Renal cortical epithelial cell (primary cell): ENCODE measurements at places on chromosomes 12 and 14. TPM values are rescaled to one million over a fixed set of nuclear protein-coding genes. Genes with fewer than 3 reads are reported as not detected.

GRCh38 chr14:95150910-95151309 is 6.4 kb downstream of the DICER1 start:
- no peak for DNase-seq

GRCh38 chr12:39116861-39117260 is 211.5 kb upstream of the CPNE8 start:
- no peak for DNase-seq

- no peak for DNase-seq
These were observed 6.0 kb downstream of the HDAC7 start for GRCh38 chr12:47813511-47814196.

DNA sequence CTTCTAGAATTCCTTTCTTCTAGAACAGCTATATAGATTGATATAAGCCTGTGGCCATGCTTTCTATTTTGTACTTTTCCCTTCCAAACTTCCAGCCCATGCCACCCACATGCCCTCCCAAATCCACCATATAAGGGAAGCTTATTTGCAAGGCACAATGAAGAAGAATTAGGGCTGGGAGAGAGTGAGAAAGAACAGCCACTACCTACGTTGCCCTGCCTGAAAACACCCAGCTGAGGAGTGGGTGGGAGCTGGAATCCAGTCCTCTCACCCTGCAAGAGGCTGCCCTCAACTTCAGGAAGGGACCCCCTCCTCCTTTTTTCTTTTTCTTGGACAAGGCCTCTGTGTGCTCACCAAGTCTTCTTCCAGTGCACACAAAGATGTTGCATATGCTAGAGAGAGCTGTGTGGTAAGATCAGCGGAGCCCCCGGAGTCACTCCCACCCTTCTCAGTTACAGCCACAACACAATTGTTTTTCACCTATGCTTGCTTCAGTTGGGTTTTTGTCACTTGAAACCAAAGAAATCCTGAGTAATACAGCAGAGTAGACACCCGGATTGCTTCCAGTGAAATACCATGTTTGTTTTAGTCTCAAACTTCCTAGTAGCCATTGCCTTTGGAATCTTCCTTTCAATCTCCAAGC is 38.8 kb downstream of the CDKL1 start:
- no peak for DNase-seq

- no peak for DNase-seq
These were observed 98.2 kb upstream of the GSC start for GRCh38 chr14:94867946-94868771.

- DNase-seq = no peak
These were observed 94.1 kb downstream of the MSRB3 start for GRCh38 chr12:65372574-65372973.

Gene MORN3
- under 0.01 and 3.1 TPM in 2 replicates for total RNA-seq

- no peak for DNase-seq
These were observed 23.9 kb downstream of the RASSF8 start for GRCh38 chr12:25982416-25982815.

GRCh38 chr12:57770734-57771133 is 1.2 kb downstream of the METTL1 start:
- DNase-seq = no peak

Gene IGF1
- total RNA-seq = 0.35 TPM in 1 of 2 replicates, not detected in the other

DNA sequence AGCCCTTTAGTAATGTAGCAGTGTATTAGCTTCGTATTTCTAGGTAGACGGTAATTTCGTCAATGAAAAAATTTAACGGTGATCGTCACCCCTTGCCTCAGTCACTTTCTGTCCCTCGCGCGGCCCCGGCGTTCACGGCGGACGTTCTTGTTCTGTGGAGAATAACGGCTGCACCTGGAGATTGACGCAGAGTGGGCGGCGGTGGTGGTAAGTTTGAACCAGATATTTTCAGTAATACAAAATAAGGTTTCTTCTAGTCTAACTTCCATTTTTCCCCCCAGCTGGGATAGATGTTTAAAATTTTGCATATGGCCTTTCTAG is 341 bp downstream of the ZNF10 start:
- no peak for DNase-seq

- DNase-seq = no peak
These were observed 2.3 kb downstream of the SNAPC1 start for GRCh38 chr14:61764342-61765122.

DNA sequence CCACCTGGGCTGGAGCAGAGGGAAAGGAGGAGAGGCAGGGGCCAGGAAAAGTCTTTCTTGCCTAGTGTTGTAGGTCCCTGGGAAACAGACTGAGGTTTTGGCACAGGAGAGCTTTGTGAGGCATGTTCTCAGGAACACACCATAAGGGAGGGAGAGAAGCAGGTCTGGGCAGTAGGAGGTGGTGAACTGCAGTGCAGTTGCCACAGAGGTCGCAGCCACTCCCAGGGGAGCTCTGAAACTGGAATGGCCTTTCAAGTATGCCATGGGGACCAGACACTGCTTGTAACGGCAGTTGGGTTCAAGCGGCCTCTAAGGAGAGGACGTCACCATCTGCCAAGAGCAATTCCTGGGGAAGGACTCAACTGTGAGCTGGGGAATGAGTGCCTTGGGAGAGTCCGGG is 35.4 kb upstream of the NKX2-8 start:
- no peak for DNase-seq

GRCh38 chr12:41220931-41221330 is 32.8 kb downstream of the PDZRN4 start:
- no peak for DNase-seq

Gene ADCY4
- total RNA-seq = 0.40 and 2.6 TPM in 2 replicates

Gene DNAI7
- total RNA-seq = 3.8 TPM in 1 of 2 replicates, not detected in the other

Gene TMPRSS12
- total RNA-seq = not detected in 2 replicates

Gene OR4K15
- not detected in 2 replicates for total RNA-seq

DNA sequence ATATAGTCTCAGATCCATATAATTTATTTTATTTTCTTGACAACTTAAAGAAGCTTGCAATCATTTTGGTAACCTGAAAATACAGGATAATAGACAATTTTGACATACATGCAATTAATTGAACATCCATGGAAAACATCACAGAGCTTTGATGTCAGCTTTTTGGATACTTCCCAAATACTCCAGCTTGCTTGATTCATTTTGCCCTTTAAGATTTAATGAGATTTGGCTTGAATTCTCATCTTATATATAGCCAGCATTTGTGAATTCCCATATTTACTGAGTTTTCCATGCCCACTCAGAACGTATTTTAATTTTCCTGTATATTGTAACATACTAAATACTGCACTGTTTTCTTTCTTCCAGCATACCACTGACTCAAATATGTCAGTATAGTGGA is 803.0 kb upstream of the MGAT4C start:
- no peak for DNase-seq

DNA sequence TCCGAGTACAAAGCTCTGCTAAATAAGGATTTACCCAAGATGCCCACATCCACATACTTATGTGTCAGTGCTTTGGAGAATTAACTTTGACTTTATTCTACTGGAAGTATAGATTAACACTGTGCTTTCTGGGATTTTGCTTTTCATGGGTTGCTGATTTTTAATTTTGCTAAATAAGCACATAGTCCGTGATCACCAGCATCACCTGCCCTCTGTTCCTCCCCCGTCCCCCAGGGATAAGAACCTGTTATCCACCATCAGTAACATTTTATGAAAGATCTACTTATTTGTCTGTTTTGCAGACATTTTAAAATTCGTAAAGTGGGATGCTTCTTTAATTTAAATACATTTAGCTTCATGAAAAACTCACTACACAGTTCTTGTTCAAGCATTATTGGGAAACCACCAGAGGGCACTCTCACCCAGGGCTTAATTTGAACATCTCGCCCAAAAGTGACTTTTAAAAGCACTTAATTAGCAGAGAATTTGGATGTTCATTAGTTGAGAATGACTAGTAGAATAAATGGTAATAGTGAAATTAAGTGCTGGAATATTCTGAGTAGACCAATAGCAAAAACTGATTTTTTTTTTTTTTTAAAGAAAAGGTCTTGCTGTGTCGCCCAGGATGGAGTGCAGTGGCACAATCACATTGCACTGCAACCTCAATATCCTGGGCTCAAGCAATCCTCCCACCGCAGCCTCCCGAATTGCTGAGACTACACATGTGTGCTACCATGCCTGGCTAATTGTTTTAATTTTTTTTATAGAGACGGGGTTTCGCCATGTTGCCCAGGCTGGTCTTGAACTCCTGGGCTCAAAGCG is 35.7 kb downstream of the MRPL42 start:
- peak; percentile 34 for DNase-seq

DNA sequence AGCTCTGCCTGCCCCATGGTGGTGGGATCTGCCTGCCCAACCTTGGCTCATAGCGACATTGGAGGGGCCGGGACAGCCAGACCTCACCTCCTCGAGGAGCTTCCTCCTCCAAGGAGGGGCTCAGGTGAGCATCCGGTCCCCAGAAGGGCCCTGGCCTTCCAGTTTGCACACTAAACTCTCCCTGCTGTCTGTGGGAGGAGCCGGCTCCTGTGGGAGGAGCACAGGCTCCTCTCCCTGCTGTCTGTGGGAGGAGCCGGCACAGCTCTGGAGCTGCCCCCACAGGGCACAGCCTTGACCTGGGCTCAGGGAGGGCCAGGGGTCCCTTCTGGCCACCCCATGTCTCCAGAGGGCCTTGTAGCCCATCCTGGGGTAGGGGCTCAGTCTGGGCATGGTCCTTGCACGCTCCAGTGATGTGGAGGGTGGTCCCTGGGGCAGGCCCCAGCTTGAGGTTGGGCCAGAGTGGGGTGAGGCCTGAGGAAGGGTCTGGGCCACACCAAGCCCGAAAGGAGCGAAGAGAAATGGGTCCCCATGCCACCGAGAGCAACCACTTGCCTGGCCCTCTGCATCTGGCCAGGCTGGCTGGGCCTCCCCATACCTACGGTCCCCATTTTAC is 147.5 kb upstream of the C14orf180 start:
- DNase-seq = no peak

GRCh38 chr14:99207456-99207855 is 64.5 kb downstream of the BCL11B start:
- DNase-seq = no peak

DNA sequence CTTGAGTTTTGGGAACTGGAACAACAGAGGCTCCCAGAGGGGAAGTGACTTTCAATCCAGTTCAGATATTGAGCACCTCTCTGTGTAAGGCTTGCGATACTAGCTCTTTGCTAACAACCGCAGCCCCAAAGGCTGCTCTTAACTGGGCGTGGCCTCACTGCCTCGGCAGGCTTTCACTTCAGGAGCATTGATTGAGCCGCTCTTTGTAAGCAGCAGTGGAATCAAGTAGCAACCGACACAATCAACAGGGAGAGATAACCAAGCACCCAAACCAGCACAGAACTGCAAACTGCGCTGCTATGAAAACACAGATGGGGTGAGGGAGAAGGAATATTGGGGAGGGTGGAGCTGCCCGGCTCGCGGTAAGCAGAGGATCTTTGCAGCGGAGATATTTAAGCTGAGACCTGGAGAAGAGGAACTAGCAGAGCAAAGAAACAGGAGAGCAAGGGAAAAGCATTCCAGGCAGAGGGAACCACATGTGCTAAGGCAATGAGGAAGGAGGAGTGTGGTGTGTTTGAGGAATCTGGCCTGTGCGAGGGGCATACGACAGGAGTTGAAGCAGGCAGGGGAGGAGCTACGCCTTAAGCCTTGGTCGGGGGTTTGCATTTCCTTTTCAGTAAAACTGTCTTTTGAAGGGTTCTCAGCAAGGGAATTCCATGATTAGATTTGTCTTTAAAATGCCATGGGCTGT is 17.3 kb upstream of the YY1 start:
- DNase-seq = peak; percentile 62

Gene ASB2
- 0.05 and 0.35 TPM in 2 replicates for total RNA-seq
